ENCODE measurements at places on chromosomes 1 and 21. TPM values are rescaled to one million over a fixed set of nuclear protein-coding genes. Genes with fewer than 3 reads are reported as not detected.

The S100A7A gene
- total RNA-seq: not detected

The AXDND1 gene
- total RNA-seq: 0.64 TPM

GRCh38 chr1:15676010-15676409 is 8.1 kb upstream of the PLEKHM2 start:
- DNase-seq: no peak

- DNase-seq: no peak
Observed at GRCh38 chr1:186218654-186219352, 156.2 kb downstream of the TPR start.

DNA sequence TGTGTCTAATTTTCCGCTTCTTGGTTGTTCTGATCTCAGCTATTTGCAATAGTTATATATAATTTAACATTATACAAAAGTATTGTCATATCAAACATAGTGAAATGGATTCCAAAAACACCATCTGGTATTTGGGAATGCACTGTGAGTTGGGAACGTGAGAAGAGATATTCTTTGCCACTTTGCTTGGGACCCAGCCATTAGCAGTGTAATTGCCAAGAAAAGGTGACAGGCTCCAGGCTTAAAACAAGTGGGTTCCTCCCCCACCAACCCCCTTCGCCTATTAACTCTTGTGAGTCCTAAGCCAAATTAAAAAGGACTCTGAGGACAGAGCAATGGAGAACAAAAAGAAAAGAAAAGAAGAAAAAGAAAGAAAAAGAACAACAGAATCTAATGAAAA is 186.7 kb upstream of the NFIA start:
- no peak for DNase-seq

The SPRR2D gene
- total RNA-seq: not detected

DNA sequence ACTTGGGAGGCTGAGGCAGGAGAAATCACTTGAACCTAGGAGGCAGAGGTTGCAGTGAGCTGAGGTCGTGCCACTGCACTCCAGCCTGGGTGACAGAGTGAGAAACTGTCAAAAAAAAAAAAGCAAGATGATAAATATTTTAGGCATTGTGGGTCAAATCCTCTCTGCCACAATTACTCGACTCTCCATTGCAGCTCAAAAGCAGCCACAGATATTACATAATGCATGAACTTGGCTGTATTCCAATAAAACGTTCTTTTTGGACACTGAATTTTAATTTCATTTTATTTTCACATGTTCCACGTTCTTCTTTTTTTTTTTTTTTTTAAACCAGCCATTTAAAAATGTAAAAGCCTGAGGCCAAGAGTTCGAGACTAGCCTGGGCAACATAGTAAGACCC is 69.4 kb downstream of the TCP10L start:
- DNase-seq: no peak

The MFSD2A gene
- total RNA-seq: 20.2 TPM

- no peak for DNase-seq
Observed at GRCh38 chr1:89104687-89105086, 21.2 kb downstream of the GBP2 start.

GRCh38 chr1:167714098-167714438 is 7.7 kb upstream of the MPZL1 start:
- DNase-seq: peak; percentile 84

The TMEM51 gene
- not detected for total RNA-seq

- DNase-seq: no peak
Observed at GRCh38 chr1:63463248-63463647, 59.8 kb downstream of the ITGB3BP start.

GRCh38 chr1:8018492-8019228 is 7.4 kb downstream of the ERRFI1 start:
- DNase-seq: no peak

DNA sequence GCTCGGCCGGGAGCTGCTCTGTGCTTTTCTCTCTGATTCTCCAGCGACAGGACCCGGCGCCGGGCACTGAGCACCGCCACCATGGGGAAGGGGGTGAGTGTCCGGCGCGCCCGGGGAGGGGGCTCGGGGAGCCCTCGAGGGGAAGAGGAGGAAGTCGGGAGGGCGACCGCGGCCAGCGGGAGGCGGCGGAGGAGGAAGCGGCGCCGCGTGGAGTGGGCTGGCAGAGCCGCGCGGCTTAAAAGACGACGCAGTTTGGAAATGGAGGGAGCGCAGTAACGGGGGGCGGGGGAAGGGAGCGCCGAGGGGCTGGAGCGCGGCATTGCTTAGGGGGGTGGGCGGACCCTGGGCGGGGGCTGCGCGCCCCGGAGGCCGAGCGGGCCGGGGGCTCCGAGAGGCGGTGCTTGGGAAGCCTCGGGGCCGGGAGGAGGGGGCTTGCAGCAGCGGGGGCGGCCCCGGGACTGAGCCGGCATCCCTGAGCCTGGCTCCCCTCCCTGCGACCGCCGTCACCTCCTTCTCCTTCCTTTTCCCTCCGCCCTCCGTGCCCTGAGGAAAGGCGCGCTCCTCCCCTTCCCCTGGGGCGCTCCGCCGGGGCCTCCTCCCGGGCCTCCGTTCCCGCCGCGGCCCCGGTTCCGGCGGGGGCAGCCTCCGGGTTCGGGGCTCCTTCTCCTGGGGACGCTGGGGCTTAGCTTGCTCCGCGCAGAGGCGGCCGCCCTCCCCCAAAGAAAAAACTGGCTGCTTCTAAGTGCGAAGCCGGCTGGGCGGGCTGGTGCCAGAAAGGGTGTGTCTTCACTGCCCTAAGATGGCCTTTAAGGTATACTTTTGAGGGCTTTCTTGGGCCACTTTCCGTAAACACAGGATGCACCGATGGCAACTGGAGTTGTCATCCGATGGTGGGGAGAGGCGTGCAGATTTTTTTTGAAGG is 648 bp downstream of the ATP1A1 start:
- DNase-seq: peak; percentile 62

- no peak for DNase-seq
Observed at GRCh38 chr1:227948493-227949260, 945 bp upstream of the WNT9A start.

GRCh38 chr1:39086865-39087409 is 60.8 kb downstream of the NDUFS5 start:
- DNase-seq: no peak

- peak; percentile 23 for DNase-seq
Observed at GRCh38 chr1:45802343-45803298, 791 bp upstream of the MAST2 start.

- no peak for DNase-seq
Observed at GRCh38 chr1:1306661-1307260, 969 bp downstream of the ACAP3 start.

- no peak for DNase-seq
Observed at GRCh38 chr21:18764720-18765119, 361.1 kb upstream of the TMPRSS15 start.

The IKBKE gene
- 18.7 TPM for total RNA-seq

The NTMT2 gene
- not detected for total RNA-seq

Data from activated naive CD8-positive, alpha-beta T cell treated with anti-CD3 and anti-CD28 coated beads for 36 hours (primary cell).